ENCODE measurements at places on chromosomes 2 and 18.

DNA sequence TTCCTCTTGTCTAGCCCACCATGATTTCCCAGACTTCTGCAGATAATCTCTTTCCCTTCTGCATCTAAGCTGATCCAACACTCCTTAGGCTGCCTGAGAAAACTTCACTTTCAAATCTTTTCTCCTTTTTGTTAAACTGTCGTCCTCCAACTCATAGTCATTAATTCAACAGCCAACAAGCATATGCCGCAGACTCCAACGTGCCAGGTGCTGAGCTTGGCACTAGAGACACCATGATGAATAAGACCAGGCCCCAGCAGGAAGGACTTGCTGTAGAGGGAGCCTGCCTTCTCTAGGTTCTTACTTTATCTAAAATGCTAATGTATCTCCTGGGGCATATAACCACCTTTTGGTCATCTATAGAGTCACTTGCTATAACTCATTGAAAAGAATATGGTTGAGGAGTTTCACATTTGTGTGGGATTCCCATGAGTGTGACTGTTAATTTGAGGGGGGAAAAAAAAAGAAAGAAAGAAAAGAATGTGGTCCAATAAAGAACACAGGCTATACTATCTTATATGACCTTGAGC is 51.0 kb downstream of the ANKRD44 start:
- DNase-seq: no peak

- no peak for DNase-seq
Measured at GRCh38 chr18:33656889-33657448, 79.0 kb downstream of the ASXL3 start.

DNA sequence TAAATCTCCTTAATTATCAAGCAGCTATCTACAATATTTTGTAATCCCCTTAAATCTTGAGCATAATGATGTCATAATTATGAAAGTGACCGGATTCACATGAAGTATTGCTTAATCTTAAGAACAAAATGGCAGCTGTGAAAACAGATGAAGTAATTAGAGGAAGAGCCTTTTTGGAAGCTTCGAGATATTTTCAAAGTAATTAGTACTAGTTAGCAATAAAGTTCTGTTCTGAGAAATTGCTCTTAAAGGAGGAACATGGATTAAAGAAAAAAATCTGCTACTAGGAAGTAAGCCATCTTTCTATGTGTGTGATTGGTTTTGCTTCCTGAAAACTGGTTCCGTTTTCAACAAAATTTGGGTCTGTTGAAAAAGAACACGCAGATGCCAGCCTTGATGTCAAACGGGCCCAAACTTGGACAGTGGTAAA is 18.3 kb downstream of the CLUL1 start:
- DNase-seq: no peak

GRCh38 chr2:136117391-136117841 is 533 bp downstream of the CXCR4 start:
- DNase-seq: no peak

- no peak for DNase-seq
Measured at GRCh38 chr2:157559461-157559860, 69.2 kb downstream of the ACVR1C start.

DNA sequence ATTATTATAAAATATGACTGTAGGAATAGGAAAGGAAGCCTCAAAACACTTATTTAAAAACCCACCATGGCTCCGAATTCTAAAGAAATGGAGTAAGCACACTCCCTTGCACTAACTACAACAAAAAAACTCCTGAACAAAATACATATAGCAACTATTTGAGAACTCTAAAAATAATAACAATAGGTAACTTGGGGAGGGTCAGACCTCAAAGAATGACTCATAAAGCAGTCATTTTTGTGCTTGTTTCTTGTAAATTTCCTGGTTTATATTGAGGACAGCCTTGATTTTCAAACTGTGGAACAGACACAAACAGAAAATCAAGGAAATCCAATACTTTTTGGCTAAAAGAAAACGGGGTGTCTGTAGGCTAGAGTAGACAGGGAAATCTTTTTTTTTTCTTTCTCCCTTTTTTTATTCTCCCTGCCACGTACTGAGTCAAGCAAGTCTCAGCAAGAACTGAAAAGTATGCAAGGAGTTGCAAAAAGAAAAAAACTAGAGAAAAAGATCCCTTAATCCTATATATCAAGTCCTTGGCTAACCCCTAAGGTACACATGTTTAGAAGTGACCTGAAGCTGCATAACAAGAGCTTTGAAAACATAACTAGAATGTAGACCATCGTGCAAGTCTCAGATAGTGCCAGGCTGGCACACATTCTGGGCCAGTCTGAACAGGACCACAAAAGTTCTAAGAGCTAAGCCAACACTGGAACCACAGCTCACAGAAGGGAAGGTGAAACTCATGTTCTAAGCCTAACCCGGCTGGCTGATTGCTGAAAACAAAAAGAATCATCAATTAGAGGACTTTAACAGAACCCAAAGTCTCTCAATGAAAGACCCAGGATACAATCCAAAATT is 403.1 kb upstream of the LYPD1 start:
- no peak for DNase-seq

DNA sequence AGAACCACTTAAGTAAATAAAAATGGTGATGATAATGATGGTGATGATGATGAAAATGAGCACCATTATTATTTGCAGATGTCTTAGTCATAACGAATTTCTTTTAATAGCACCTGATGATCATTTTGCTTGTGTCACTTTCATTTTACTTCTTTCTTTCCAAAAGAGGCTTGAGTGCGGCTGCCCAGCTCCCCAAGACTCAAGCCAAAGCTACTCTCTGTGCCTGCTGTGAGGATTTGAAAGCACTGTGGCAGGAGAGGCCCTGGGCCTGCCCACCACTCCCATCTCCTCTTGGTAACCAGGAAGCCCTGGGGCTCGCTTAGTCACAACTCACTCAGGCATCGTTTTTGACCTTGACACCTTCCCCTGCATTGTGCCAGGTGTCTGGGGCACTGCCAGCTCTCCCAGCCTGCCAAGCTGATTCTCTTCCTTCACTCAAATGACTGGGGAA is 41.2 kb downstream of the RPL37A start:
- DNase-seq: no peak

- DNase-seq: no peak
Measured at GRCh38 chr2:113328043-113328442, 49.3 kb upstream of the PAX8 start.
